ENCODE measurements at places on chromosomes 2 and 18.

DNA sequence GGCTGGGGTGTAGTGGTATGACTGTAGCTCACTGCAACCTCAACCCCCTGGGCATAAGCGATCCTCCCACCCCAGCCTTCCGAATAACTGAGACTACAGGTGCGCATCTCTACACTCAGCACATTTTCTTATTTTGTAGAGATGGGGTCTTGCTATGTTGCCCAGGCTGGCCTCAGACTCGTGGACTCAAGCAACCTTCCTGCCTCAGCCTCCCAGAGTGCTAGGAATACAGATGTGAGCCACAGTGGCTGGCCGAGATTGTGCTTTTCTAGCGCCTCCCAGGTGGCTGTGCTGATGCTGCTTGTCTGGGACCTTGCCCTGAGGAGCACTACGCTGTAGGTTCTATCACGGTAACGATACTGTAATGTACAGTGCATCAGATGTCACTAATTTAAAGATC is 155.6 kb downstream of the AGAP1 start:
- no peak for DNase-seq

DNA sequence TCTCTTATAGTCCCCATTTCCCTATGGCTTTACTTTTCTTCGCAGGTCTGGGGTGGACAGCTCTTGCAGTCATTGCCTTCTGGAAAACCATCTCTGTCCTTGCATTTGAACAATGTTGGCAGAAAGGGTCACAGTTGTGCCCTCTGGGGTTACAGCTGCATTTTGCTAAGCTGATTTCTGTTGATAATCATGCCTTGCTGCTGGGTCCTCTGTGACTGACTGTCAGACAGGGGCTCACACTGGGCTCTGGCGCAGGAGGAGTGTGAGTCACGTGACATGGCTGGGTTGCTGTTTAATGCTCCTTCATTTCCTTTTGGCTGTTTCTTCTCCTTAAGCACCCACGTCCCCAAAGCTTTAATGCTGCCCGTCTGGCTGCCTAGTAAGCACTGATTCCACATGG is 196.6 kb upstream of the LHCGR start:
- DNase-seq: no peak

GRCh38 chr2:193502363-193503035 is 1307.8 kb upstream of the TMEFF2 start:
- DNase-seq: no peak

DNA sequence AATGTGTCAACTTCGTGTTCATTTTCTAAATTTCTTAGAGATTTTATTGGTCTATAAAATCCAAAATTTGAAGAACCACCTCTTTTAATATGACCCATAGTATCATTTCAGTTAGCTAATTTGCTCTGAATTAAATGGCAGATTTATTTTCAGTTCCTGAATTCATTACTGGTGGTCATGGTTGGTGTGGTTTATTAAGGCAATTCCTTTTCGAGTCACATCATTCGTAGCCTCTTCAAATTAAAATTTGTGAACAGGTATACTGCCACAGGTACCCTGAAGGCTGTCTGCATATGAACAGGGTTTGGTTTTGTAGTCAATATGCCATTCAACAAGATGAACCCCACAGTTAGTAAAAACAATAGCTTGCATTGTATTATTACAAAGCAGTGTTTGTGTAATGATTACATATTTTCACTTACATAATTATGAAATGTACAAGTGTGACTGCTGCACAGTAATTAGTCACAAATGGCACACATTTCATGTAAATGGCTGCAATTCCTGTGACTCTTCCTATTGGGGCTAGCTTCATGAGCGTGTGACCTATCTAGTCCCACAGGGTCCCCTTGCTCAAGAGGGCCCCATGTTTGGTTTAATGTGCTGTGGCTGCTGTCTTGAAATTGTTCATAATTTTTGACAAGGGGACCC is 48.9 kb downstream of the CDC42EP3 start:
- DNase-seq: no peak

DNA sequence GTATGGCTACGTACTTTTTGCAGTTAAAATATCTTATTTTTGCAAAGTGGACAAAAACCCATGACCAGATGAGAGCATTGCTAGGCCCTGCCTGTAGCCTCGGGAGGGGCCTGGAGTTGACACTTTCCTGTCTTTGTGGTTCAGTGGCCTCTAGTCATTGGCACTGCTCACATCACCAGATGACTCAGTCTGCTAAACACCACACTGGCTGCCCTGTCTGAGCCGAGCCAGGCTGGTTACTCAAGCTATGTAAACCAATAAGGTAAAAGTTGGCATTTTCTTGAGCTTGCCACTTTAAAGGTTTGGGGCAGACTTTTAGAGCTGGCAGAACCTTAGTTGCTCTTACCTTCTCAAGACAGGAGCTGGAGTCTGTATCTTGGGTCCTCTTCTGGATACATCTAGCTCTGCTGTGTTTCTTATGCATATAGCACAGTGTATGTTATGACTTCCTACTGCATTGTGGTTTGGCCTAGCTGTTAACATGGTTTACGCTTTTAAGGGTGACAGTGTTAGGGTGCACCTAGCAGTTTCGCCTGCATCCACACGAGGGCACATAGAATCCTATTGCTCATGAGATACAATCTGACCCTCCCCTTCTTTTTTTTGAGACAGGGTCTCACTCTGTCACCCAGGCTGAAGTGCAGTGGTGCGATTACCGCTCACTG is 76.4 kb downstream of the AP1S3 start:
- peak; percentile 13 for DNase-seq

- no peak for DNase-seq
Observed at GRCh38 chr2:169108099-169108884, 38.9 kb downstream of the DHRS9 start.
